AG04449 (cell line): ENCODE measurements at places on chromosomes 7 and 10.

GRCh38 chr7:96179837-96180236 lies 142.1 kb downstream of the SLC25A13 start:
- DNase-seq = no peak

- DNase-seq = no peak
These were observed 349.9 kb downstream of the RPS24 start for GRCh38 chr10:78383378-78384048.

DNA sequence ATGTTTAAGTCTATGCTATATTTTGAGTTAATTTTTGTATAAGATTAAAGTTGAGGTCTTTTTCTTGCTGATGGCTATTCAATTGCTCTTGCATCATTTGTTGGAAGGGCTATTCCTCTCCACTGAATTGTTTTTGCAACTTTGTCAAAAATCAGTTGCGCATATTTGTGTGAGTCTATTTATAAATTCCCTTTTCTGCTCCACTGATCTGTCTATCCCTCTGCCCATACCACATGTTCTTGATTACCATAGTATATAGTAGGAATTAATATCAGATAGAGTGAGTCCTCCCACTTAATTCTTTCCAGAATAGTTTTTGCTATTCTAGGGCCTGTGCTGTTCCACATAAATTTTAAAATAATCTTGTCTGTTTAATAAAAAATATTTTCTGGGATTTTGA lies 152.4 kb upstream of the ADCY1 start:
- no peak for DNase-seq

- DNase-seq = no peak
These were observed 16.9 kb upstream of the ENTPD1 start for GRCh38 chr10:95739056-95739455.
